Cerebellar nuclear complex (tissue), 1 donor: ENCODE measurements at places on chromosomes 12 and 14.

GRCh38 chr12:11228296-11228879 lies 41.1 kb downstream of the PRB3 start:
- no peak for DNase-seq

- DNase-seq: no peak
These were observed 35.5 kb downstream of the BORCS5 start for GRCh38 chr12:12392413-12392812.

DNA sequence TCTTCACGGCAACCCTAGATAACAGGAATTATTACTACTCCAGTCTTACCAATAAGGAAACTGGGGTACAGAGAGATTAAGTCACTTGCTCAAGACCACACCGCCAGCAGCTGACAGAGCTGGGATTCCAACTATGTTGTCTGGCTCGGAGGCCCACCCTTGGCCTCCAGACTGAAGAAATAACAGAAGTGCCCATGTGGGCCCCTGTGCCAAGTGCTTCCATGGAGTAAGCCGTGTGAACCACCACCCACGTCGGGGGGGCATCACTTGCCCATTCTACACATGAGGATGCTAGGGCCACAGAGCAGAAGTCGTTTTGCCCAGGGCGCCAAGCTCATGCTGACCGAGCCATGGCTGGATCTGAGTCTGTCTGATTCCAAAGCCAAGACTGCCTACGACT lies 926 bp upstream of the CMKLR1 start:
- no peak for DNase-seq

DNA sequence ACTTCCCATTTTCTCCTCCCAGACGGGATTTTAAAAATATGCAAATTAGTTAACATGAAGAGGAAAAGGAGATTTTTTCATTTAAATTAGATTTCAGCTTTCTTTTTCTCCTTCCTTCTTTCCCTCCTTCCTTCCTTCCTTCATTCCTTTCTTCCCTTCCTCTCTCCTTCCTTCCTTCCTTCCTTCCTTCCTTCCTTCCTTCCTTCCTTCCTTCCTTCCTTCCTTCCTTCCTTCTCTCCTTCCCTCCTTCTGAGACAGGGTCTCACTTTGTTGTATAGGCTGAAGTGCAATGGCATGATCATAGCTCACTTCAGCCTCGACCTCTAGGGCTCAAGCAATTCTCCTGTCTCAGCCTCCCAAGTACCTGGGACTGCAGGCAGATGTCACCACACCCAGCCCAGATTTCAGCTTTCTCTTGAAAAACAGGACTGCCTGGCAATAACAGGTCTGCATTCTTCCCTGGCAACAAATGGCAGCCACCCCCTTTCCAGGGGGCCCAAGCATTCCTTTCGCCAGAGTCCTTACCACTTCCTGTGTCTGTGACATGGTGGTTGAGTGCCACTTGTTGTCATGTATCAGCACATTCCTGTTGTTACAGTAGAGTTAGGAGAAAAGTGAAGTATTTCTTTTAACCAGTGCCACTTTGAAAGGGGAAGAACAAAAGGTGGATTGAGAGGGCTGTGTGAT lies 119.1 kb downstream of the PTPN11 start:
- no peak for DNase-seq

DNA sequence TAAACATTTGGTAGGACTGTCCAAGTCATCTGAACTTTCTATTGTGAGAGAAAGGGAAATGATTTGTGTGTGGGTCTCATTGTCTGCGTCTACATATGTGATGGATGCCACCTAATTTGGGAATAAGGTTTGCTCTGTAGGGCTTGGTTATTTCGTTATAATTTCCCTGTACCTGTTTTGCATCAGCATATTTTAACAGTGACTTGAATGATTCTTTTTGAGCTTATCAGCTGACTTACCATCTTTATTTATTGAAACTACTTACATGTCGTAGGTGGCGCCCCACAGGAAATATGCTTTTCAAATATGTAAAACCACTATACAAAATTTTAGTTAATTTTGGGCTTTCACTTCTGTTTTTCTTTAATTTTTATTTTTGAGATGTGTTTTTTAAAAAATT lies 56.5 kb upstream of the BCAT1 start:
- no peak for DNase-seq

DNA sequence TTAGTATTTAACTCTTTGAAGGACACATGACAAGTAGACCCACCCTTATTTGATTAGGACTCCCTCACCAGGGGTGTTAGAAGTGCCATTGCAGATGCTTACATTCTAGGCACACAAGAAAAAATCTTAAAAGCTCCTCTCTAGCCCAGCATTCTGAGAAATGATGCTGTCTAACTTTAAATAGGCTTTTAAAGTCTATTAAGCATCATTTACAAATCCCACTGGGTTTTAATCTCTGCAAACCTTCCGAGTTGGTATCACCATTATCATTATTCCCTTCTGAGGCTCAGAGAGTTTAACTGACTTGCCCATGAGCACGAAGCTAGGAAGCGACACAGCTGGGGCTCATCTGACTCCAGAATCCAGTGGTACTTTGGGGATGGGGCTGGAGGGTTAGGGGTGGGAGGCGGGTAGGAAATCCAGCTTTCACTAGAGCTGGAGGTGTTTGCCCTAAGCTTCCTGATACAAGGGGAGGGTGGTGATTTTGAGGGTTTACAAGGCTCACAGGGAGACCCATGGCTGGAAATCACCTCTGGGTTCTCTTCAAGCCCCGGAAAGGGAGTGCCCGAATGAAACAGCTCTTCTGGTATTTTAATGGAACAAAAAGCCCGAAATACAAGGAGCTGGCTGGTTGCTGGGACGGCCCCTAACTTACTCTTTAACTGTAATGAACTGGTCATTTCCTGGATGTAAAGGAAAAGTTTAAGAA lies 109.2 kb upstream of the FUT8 start:
- no peak for DNase-seq

- no peak for DNase-seq
These were observed 20.1 kb downstream of the TSPAN9 start for GRCh38 chr12:3097186-3097804.

GRCh38 chr12:15056218-15056617 lies 83.4 kb downstream of the PDE6H start:
- DNase-seq: no peak

GRCh38 chr12:27412047-27412446 lies 34.5 kb upstream of the SMCO2 start:
- DNase-seq: no peak

GRCh38 chr12:52542785-52543318 lies 10.1 kb downstream of the KRT71 start:
- DNase-seq: no peak

DNA sequence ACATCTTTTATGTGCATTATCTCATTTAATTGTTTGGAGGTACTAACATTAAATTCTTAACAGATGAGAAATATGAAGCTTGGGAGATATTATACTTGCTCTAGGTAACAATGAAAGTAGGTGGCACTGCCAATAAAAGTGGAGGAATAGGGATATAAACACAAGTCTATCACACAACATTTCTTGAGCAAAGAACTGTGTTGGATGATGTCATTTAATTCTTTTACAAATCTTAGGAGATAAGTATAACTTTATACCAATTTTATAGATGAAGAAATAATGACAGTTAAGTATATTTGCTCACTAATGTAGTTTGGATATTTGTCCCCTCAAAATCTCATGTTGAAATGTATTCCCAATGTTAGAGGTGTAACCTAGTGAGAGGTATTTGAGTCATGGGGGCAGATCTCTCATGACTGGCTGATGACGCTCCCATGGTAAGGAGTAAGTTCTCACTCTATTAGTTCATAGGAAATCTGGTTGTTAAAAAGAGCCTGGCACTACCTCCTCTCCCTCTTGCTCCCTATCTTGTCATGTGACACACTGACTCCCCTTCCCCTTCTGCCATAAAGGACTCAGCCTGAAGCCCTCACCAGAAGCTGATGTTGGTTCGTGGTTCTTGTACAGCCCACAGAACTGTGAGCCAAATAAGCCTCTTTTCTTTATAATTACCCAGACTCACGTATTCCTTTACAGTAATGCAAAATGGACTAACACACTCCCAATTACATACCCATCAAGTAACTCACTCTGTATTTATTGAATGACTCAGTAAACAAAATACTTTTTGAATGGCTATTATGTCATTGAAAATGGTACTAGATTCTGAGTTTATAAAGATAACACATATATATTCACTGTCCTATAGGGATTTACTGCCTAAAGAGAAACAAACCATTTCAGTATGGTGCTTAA lies 146.8 kb upstream of the KITLG start:
- DNase-seq: no peak

DNA sequence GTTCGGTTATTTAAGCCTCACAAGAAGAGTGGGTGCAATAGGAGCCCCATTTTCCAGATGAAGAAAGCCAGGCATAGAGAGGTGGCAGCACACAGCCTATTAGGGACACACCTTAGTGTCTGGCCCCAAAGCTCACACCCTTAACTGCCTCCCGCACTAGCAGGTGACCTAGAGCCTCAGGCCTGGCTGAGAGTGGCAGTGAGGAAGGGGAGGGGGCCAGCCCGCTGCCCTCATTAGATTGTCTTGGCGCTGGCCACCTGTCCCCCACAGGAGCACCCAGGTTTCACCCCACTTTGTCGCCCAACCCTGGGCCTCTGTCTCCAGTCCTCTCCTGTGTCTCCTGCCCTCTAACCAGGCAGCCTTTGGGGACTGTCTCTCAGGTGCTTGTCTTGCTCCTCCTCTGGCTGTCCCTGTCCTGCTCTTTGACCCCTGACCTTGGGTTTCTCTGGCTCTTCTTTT lies 18.5 kb upstream of the PGF start:
- no peak for DNase-seq

DNA sequence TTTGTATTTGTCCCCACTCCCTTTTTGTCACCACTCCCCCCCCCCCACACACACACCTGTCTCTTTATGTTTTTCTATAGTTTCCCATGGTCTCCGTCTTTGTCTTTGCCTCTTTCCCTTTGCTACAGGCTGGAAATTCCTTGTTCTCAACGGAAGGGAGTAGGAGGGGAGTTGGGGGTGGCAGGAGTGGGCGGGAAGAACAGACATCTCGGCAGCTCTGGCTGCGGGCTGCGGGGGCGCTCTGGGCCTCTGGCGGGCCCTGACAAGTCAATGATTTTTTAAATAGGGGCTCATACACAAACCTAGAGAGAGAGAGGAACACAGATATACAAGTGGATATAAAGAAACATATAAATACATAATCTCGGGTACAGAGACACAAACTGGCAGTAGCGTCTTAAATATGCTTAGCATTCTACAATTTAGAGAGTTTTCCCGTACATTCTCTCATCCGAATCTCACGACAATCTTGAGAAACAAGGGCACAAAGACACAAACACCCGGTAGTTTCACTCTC lies 2.4 kb upstream of the NAB2 start:
- DNase-seq: no peak

DNA sequence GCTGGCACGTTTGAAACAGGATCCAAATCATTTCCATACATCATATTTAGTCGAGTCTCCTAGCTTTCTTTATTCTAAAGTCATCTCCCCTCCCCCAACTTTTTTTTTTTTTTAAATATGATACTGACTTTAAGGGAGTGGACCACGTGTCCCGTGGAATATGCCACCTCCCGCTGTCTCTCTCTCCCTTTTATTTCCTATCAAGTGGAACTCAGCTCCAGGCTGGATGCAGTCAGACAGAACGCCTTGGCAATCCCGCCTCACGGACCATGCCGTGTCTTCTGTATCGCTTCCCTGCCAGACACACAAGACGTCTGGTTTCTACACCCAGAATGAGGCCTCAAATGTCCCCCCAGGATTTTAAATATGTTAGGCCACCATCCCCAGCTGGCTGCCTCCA lies 21.2 kb downstream of the BCL7A start:
- DNase-seq: no peak

DNA sequence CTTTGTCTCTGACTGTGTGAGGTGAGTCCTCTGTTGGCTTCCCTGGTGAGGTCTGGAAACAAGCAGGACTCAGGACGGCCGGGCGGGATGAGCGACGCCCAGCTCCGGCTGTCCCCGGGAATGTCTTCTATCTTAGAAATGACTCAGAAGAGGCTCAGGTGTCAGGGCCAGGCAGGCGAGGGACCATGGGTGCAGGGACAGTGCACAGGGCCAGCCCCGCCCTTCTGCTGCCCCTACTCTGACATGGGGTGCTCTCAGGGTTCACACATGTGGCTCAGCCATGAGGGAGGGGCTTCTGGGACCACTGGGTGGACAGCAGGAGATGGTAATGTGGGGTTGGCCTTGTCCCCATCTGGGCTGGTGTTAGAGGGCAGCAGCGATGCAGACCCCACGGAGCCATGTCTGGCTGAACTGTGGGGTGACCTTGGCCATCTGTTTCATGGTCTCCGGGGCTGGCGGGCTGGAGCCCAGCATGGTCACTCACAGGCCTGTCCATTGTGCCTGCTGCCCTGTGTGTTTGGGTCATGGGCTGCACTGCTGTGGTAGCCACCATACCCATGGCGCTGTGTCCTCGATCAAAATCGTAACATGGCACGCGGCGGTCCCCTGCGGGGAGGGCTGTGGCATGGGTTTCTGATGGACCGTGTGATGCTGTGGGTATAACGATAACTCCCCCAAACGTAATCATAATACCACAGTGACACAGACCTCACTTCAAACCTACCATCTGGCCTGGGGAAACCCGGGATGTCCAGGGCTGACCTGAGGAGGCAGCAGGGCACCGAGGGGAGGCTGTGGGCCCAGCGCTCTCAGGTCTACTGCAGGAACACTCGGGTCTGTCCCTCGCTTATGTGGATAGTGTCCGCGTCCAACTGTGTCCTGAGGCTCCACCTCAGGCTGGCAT lies 368.8 kb downstream of the TMEM121 start:
- no peak for DNase-seq

DNA sequence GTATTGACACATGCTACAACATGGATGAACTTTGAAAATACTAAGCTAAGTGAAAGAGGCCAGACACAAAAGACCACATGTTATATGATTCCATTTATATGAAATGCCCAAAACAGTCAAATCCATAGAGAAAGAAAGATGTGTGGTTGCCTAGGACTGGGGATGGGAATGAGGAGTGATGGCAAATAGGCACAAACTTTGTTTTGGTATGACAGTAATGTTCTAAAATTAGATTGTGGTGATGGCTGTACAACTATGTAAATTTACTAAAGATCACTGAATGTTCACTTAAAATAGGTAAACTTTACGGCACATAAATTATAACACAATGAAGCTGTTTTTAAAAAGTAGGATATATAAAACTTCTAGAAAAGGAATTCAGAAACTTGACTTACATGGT lies 41.7 kb downstream of the PPP1R13B start:
- no peak for DNase-seq

- DNase-seq: no peak
These were observed 302.1 kb upstream of the FBXO33 start for GRCh38 chr14:39734306-39734705.

DNA sequence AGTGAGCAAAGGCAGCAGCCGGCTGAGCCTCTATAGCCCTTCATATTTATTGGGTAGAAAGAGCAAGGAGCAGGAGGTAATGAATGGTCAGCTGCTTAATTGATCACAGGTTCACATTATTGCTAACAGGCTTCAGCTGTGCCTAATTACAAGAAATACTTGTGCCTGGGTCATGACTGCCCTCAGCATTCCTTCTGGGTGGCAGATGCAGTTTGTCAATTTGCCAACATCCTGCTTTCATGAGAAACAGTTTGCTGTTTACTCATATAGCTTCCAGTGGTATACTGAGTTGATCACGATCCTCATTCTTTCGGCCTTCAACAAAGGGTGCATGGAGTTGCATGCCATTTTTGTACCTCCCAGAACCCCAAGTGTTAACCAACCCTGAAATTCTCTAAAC lies 81.0 kb upstream of the PLEKHG7 start:
- no peak for DNase-seq
